Occipital lobe (tissue), 3 donors: ENCODE measurements at places on chromosomes 1 and 21.

DNA sequence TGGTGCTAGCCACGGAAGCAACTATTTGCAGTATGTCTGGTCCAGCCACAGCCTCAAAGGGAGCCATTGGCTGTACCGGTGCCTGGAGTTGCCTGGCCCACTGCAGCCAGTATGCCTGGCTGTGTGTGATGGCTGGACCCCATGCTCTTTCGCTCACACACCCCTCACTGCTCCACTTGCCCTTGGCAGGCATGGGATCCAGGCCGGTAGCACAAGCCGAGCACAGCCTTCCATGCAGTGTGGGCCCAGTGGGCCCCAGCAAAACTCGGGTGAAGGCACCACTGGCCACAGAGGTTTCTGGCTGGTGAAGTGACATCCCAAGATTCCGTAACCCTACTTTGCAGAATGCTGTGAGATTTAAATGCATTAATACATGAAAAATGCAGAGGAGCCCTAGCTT, 665.8 kb downstream of the PLPP3 start:
- DNase-seq: no peak

DNA sequence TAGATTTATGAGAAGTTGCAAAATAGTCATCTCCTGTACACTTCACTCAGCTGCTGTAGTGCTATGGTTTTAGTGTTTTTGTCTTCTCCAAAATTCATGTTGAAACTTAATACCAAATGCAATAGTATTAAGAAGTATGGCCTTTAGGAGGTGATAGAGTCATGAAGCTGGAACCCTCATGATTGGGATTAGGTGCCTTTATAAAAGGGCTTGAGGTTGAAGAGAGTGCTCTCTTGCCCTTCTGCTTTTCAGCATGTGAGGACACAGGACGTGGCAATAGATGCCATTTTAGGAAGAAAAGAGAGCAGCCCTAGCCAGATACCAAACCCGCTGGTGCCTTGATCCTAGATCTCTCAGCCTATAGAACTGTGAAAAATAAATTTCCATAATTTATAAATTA, 87.6 kb downstream of the CTH start:
- DNase-seq: no peak

DNA sequence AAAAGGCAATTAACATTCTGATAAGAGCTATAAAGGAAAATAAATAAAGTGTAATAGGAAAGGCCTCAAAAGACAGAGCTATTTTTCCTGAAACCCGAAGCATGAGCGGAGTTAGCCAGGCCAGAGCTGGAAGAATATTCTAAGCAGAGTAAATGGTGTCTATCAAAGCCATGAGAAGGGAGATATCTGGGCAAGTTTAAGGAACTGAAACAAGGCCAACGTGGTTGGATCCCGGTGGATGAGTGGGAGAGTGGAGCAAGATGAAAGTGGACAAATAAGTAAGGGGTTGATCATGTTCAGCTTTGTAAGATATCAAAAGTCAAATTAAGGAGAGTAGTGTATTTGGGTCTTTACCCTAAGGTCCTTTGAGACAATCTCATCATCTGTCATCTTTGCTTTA, 234.0 kb downstream of the TM2D1 start:
- DNase-seq: no peak

DNA sequence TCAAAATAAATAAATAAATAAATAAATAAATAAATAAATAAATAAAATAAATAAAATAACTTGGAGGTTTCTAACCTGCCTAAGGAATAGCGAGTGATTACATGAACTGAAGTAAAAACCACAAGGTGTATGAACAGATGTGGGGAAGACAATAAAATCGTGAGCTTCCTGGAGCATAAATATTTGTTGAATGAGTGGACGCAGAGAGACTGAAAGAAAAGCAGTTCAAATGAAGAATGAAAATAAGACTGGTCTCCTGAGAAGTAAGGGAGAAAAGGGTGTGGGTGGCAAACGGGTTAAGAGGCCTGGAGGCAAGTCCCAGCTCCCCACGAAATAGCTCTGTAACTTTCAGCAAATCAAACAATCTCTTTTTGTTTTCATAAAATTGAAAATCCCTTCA, 33.6 kb downstream of the CHML start:
- no peak for DNase-seq

- no peak for DNase-seq
Observed at GRCh38 chr1:238176441-238176840, 285.7 kb upstream of the ZP4 start.
